ENCODE measurements at places on chromosomes 12 and 14.

DNA sequence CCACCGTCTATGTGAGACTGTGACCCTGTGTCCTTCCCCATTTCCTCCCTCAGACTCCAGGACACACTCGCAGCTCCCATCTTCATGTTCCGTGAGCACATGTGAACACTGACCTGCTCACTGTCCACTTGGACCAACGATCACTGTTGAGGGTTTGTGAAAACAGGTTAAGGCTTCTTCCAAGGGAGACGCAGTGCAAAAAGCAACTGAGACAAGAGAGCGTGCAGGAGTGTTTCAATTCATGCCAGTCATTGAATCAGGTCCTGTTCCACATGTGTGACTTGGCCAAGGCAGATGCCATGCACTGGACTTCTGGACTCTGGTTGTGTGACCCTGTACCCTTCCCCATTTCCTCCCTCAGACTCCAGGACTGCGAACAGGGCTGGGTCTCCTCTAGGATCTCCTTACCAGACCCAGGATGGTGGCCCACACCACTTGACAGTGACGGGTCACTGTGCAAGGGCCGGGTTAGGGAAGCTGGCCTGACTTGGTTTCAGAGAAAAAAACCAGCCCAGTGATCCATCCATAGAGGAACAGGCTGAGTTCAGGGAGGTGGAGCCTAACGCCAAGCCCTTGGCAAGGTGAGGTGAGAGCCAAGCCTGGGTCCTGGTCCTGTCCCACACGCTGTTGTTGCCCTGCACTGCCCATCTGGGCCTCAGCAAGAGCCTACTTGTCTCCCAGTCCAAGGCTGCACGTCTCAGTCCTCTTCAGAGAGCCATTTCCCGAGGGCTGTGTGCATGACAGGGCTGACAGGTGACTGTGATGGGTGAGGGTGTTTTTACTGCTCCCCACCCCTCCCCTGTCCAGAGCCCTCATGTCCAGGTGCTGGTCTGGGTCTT, 5.7 kb upstream of the KRT5 start:
- DNase-seq, result no peak

DNA sequence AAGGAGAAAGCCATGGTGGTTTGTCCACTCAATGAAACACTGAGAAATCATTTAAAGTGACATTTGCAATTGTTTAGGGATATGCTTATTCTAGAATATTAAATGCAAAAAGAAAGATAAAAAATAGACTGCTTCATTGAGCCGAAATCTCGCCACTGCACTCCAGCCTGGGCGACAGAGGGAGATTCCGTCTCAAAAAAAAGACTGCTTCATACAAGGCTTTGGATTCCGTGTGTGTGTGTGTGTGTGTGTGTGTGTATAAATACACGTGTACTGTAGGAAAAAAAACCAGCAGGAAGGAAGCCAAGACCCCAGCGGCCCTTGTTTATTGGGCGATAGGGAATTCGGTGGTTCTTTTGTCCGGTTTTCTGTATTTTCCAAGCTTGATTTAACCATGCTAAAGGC, 3.2 kb upstream of the ZNF839 start:
- DNase-seq, result peak; percentile 58

GRCh38 chr12:51222461-51222860, 4.6 kb upstream of the POU6F1 start:
- DNase-seq, result no peak

- DNase-seq, result no peak
Measured at GRCh38 chr14:47194055-47194454, 481.4 kb downstream of the MDGA2 start.

DNA sequence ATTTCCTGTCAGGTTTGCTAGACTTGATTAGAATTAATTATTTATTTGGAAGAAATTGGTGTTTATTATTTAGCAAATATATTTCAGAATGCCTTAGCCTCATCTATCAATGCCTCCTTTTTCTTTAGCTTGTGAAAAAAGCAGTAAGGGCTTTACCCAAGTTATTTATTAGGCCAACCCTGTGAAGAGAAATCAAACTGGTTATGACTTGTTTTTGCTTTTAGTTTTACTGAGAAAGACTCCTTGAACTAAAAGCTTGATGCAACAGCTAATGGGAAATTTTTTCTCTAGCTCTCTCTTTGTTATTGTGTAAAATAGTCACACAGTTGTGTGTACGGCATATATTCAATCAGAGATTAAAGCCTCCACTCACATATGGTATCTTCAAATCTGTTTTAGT, 306.8 kb downstream of the DIO2 start:
- no peak for DNase-seq

GRCh38 chr12:843609-844008, 91.2 kb downstream of the WNK1 start:
- DNase-seq, result no peak

- no peak for DNase-seq
Measured at GRCh38 chr14:70884595-70885342, 22.5 kb upstream of the PCNX1 start.

- no peak for DNase-seq
Measured at GRCh38 chr14:75340921-75341320, 62.3 kb downstream of the FOS start.

DNA sequence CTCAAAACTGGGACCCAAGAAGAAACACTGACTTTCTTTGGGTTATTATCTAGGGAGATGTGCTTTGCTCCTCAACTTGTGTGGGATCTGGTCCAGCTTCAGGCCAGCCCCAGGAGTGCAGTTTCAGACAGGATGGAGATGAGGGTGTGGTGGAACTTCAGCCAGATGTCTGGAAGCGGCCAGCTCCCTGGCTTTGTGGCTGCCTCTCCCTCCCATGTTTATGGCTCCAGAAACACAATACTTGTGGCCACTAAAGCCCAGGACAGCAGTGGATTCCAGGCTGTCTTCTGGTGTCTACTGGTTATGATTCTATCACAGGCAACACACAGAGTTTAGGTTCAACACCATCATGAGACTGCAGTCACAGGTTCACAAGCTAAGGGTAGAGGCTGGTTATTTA, 44.2 kb upstream of the EMP1 start:
- DNase-seq, result no peak
